Hematopoietic multipotent progenitor cell treated with erythropoietin and hydrocortisone succinate and interleukin-3 and kit ligand, for 15 days (in vitro differentiated cells): ENCODE measurements at places on chromosomes 2 and 18.

DNA sequence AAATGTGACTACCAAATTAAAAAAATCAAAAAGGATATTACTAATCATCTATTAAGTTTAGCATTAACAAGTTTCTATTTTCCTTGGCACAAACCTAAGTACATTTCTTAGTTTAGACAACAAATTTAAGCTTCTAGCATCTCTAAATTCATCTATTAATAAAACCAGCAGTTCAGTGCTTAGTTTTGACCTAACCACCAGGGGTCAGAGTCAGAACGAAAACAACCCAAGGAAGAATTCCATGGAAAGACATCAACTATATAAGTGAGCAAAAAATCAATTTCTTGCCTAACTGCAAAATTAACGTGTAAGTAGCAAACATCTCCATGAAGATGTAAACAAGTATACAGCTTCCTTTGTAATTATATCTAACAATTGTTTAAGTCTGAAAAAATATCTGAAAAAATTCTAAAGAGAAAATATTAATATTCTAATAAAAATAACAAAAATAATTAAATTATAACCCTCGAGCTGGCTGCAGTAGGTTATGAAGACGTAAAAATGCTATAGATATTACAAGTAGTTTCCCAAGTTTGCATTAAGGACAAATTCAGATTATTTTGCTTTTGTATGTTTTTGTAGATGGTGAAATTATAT lies 83.7 kb downstream of the CERKL start:
- no peak for DNase-seq

DNA sequence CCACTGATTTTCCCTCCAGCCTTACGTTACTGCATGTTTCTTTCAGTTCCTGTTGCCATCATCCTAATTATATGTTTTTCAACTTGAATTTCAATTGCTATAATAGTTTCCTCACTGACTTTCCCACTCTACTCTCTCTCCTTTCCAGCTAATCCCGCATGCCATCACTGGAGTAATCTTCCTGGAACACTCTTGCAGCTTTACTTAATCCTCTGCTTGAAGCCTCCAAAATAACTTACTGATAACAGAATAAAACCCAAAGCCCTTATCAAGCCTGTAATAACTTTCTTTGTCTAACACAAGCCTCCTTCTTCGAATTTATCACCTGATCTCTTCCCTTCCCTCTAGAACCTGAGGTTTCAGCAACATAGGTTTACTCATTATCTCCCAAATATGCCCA lies 237.3 kb downstream of the LTBP1 start:
- no peak for DNase-seq

DNA sequence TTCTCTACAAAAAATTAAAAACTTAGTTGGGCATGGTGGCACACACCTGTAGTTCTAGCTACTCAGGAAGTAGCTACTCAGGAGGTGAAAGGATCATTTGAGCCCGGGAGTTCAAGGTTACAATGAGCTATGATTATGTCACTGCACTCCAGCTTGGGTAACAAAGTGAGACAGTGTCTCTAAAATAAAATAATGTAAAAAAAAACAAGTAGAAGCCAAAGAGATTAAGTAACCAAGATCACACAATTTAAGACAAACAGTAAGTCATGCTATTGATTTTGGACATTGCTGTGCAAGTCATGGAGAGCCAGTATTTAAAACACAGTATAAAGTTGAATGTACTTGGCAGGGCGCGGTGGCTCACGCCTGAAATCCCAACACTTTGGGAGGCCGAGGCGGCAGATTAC lies 20.5 kb downstream of the ITSN2 start:
- no peak for DNase-seq

DNA sequence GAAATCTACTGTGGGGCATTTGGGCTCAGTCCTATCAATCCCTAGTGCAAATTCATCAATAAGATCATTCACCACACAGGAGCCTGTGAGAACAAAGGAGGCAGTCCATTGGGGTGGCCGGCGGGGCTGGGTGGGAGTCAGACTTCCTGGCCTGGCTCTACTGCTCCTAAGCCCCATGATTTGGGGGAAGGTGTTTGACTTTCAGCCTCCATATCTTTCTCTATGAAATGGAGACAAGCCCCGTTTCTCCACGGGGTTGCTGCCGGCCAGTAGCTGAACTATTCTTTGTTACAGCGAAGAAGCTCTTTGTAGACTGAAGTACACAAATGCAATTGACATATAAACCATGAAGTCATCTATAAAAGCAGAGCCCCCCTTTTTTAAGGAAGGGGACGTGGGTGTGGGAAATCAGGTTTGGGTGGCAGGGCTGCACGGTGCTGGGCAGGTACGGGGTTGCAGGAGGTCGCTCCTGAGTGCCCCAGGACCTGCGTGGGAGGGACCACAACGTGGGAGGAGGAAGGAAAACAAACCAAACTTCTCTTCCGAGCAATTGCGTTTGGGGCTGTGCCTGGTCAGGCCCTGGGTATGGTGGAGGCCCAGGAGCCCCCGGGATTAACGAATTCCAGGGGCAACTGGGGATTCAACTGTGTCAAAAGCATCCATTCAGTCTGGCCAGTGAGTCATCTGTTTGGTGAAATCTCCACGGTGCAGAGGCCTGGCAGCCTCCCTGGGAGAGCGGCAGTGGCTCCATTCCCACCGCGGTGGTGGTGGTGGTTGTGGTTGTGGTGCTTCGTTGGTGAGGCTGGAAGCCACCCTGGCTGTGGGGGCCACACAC lies 18.2 kb downstream of the FBLN7 start:
- no peak for DNase-seq

- no peak for DNase-seq
These were observed 59.5 kb upstream of the DYNAP start for GRCh38 chr18:54531402-54532065.

GRCh38 chr2:161729-162128 lies 102.1 kb downstream of the SH3YL1 start:
- DNase-seq, result no peak

DNA sequence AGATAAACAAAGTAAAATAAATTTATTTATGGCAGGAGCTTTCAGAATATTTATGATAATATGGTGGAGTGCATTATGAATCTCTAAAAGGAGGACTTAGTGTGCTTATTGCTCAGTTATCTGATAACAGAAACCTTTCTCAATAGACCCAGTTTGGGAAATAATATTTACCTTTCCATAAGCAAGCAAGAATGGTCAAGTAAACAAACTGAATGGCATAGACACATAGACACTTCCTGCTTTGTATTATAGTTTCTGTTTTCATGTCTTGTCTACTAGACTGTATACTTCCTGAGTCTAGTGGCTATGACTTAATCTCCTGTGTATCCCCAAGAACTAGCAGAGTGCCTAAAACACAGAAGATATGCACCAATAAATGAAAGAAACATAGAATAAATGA lies 87.8 kb downstream of the UPP2 start:
- no peak for DNase-seq

GRCh38 chr18:26286008-26286407 lies 59.8 kb downstream of the TAF4B start:
- DNase-seq, result no peak

DNA sequence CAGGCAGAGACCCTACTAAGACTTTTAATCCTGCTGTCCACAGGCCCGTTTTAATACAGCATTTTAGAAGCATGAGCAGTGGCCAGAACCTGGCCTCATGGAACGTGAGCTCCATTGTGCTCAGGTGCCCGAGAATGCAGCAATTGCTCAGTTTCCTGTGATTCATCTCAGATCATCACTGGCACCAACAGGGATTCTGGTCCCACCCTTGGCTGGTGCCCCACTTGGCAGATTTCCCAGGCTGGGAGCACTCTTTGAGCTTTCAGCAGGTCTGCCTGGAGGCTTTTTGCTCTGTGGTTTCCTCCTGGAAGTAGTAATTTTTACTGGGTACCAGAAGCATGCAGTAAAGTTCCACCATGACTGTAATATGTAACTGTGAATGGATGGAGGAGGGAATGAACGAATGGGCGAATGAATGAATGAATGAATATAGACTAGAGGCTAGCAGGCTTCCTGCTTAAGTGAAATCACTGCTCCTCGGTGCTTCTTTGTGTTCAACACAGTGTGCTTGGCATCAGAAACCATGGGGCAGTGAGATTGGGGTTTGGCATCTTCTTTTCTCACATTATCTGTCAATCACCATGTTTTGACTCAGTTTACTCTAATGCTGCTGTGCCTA lies 312.9 kb downstream of the PRKCE start:
- DNase-seq, result no peak

DNA sequence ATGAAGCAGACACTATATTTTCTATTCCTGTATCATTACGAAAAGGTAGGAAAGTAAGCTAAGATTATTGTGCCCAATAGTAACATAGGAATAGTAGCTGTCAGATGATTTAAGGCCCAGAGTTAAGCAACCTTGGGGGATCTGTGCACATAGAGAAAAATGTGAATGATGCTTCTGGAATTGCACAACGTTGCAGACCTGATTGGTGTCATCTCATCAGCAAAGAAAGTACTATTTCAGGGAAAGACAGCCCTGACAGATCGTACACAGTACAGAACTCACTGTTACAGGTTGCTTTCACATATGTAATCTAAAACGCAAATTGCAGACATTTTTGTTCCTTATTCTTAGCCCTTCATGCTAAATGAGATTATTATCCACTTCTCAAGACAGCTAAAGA lies 535.9 kb downstream of the TRIB2 start:
- DNase-seq, result no peak

DNA sequence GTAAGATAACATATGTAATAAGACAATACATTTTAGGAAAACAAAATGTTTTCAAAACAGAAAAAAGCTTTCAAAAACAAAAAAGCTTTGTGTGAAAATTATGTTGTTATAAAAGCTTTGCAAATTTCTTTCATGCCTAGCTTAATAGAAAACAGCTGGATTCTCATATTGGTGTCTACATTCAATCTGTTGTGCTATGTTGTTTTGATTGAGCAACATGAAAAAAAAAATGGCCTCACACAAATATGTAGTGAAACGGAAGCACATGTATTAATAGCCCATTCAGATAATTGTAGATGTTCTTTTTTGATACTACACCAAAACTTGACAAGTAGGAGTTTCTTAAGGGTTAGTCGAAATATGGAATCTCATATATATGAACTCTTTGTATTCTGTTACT lies 197.5 kb downstream of the ZEB2 start:
- DNase-seq, result no peak

DNA sequence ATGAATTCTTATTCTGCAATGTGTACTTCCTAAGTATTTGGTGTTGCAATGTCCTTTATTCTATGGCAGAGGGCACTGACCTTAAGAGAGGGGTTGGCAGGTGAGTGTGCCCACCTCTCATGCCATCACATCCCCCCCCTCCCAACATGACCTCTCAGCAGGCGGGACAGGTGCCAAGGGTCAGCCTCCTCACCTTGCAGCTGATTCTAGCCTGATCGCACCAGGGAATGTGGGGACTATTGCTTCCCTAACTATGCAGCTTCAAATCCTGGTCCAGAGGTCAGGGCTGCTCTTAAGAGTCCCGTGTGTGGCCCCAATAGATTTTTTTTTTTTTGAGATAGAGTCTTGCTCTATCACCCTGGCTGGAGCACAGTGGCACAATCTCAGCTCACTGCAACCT lies 9.5 kb downstream of the HJURP start:
- DNase-seq, result no peak

DNA sequence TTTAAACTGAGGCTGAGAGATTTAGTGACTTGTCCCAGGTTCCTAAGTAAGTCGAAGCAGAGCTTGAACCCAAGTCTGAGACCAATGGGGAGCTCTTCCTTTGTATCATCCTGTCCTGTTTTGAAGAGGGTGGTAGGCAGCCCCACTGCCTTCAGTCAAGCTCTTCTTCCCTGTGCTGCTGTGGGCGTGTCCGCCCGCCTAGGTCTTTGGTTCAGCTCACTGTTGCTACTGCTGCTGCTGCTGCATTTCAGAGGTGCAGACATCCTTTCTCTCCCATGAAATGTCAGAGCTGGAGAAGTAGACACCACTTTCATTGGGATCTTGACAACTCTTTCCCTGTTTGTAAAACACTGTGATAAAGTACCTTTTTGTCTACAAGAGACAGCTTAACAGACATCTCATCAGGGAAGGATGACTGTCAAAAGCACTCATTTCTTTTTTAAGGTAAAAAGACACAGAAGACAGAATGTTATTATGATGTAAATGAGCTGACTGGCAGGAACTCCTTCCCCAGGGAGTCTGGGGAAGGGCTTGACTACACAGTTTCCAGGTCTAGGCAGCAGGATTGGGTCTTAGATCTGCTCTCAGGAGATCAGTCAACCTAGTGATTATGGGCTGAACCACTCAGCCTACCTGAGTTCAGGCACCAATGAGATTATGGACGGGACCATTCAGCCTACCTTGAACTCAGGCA lies 91.7 kb upstream of the TRIB2 start:
- DNase-seq, result no peak

GRCh38 chr2:224222974-224223373 lies 178.9 kb downstream of the FAM124B start:
- no peak for DNase-seq

DNA sequence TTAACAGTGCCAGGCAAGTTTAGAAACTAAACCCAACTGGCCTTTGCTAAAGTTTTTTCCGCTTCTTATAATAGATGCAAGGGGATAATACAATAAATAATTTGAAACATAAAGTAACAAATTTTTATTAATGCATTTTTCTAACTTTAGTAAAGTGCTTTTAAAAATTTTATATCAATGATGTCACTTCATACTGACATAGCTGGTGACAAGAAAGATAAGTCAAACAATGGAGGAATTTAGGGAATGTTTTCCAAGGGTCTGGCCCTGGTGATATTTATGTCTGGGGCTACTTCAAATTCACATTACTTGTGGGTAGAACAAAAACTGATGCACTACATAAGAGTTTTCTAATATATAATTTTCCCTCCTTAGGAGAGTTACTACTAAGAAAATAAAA lies 61.2 kb upstream of the CBLN2 start:
- DNase-seq, result no peak

GRCh38 chr18:11986061-11986460 lies 4.8 kb downstream of the IMPA2 start:
- no peak for DNase-seq

DNA sequence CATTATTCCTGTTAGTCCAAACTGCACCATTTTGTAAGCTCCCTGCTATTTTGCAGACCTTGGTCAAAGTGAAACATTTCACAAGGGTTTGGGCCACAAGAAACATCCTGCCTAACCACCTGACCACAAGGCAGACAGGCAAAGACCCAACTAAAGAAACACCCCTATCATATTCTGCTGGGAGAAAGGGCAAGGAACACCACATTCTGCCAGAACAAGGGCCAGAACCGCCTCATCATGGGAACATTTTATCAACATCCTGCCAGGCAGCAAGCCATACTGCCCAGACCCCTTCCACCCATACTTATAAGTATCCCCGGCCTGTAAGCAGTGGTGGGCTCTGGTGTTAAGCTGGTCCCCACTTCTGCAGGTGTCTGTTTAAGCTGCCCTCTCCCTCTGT lies 12.0 kb upstream of the RAB31 start:
- no peak for DNase-seq

DNA sequence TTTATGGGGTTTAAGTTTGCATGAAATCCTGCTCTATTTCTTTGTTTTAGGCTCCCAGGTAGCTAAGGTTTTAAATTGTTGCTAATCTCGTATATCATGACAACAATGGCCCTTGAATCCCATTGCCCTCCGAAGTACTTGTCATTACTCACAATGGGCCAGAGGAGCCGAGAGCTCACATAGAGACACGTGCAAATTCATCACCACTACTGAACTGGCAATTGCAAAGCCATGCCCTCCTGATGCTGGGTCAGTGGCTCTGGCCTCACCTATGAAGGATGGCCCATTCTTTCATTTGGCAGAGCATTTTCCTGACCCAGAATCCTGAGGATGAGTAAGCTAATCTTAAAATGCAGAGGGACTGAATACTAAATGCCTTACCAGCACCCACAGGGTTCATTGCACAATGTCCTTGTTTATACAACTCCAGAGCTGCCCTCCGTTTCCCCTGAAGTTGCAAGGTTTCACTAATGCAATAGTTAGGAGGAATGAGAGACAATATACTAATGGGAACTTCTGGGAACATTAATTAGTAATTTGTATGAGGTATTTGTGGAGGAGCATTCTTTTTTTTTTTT lies 71.6 kb upstream of the GAREM1 start:
- no peak for DNase-seq
